Breast epithelium (tissue), 4 donors: ENCODE measurements at places on chromosomes 11 and 22. TPM values are rescaled to one million over a fixed set of nuclear protein-coding genes. Genes with fewer than 3 reads are reported as not detected.

The CCDC179 gene
- not detected for total RNA-seq

The DNAJB7 gene
- not detected for total RNA-seq

The IGSF9B gene
- total RNA-seq, result 0.64 TPM

The ALG8 gene
- total RNA-seq, result 36.7 TPM

The RFPL1 gene
- not detected for total RNA-seq

The YPEL4 gene
- total RNA-seq, result 1.1 TPM

- DNase-seq, result no peak
Observed at GRCh38 chr11:46666516-46666915, 33.9 kb downstream of the ARHGAP1 start.

- DNase-seq, result no peak
Observed at GRCh38 chr11:63622323-63622722, 8.1 kb upstream of the PLAAT3 start.

- no peak for DNase-seq
Observed at GRCh38 chr11:60118338-60118737, 29.9 kb downstream of the MS4A2 start.

DNA sequence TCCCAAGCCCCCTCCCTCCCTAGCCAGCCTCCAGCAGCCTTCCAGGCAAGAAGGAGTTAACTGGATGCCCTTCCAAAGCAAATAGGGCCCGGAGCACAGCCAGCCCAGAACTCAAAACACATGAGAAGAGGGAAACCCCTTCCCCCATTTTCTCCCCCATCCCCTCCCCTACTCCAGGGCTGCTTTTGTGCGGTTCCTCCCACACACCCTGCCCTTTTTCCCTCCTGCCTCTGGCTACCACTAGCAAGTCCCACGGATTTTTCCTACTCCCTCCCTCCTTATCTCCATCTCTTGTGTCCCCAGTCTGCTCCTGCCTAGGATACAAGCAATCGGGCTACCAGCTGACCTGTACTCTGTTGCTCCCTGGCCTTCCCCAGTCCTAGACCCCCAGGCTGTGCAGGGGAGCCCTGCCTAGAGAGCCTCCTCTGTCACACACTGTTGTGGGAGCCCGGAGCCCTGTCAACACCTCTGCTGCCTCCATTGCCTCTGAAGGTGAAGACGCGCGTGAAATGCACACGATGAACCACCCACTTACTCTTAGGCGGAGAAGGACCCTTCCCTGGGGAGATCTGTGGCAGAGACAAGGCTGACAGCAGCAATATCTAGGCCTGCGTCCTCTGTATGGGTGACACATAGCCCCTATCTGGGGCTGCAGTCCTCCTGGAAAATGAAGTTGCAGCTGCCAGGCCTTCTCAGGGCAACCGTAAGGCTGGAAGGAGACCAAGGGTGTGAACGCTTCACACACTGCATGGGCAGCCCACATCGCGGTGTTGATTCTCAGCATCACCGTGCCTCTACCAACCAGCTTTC is 282.8 kb downstream of the MN1 start:
- no peak for DNase-seq

DNA sequence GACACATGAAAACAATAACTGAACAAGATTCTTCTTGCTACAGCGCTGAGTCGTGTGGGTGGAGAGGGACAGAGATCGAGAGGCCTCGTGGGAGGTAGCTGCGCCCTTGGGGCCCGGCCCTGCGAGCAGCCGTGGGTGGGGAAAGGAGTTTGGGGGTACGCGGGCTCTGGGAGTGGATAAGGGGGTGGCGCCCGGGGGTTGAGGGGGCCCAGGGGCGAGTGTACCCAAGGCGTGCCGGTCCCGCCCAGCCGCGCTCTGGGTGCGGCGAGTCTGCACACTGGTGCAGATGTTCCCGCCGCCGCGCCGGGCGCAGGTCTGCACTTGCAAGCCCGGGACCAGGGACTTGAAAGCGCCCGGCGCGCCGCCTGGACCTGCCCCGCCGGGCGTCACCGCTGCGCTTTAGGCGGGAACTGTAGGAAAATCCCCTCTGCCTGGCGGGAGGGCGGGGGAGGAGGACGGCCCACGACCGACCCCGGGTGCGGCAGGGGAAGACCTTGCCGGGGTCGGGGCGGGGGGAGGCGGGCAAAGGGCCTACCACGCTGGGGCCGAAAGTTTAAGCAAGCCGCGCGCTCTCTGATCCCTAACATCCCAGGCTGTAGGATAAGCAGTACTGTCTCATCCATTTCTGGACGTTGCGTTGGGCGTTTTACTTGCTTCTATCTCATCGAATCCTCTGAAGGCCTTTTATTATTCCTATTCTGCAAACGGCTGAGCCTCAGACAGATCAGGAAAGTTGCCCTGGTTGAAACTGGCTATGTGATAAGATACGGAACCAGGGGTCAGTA is 1.4 kb upstream of the KREMEN1 start:
- peak; percentile 59 for DNase-seq

- DNase-seq, result no peak
Observed at GRCh38 chr22:44677353-44677840, 24.6 kb upstream of the PRR5 start.
